ENCODE measurements at places on chromosomes 12 and 14.

DNA sequence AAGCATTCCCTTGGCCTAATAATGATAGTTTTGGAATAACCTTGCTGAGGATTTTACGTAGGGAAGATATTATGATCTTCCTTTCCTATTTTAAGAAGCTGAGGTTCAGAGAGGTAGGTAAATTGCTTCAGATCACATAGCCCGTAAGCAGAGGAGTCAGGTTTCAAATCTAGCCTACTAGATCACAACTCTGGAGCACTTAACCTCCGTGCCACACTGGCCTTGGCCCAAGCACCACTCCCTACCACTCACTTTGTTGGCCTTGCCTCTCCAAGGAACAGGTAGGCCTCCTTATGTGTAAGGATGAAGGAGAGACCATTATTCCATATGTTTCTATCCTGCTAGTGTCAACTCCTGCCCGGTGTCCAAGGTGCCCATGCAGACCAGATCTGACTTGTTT, 12.4 kb upstream of the ACOT1 start:
- DNase-seq, result no peak

- peak; percentile 67 for DNase-seq
Observed at GRCh38 chr12:13211859-13212664, 15.5 kb downstream of the EMP1 start.

- no peak for DNase-seq
Observed at GRCh38 chr14:36848213-36848612, 186.6 kb downstream of the PAX9 start.

- DNase-seq, result no peak
Observed at GRCh38 chr12:120101617-120102016, 14.9 kb downstream of the RAB35 start.

DNA sequence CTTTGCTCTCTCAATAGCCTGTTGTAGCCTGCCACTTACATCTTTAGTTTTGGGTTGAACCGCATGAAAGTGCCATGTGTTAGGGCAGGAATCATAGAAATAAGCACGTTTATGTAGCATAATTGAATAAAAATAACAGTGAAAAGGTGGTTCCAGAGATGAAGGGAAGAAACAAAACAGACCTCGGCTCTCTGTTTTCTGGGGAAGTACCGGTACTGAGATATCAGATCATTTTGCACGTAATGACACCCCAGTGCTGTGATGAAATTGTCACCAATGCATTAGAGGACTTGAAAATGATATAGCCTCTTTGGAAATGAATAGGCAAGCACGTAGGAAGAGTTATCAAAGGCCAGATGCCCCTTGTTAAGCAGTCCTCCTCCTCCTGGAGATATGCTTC, 42.5 kb upstream of the DLK1 start:
- DNase-seq, result no peak

DNA sequence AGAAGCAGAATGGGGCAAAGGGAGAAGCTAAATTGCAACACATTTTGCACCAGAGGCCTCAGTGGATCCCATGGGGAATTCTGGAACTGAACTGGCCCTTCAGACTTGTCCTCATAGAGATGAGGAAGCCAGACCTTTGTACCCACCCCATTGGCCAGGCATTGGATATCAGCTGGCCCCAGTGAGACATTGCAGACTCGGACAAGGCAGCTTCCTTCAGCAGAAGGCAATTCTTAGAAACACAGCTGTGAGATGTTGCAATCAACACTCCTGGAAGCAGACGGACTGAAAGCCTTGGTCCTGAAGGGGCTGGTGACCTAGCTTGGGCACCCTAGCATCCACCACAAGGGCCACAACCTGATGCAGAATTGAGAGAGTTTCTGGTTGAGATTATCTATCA, 218.1 kb downstream of the MSRB3 start:
- DNase-seq, result no peak

DNA sequence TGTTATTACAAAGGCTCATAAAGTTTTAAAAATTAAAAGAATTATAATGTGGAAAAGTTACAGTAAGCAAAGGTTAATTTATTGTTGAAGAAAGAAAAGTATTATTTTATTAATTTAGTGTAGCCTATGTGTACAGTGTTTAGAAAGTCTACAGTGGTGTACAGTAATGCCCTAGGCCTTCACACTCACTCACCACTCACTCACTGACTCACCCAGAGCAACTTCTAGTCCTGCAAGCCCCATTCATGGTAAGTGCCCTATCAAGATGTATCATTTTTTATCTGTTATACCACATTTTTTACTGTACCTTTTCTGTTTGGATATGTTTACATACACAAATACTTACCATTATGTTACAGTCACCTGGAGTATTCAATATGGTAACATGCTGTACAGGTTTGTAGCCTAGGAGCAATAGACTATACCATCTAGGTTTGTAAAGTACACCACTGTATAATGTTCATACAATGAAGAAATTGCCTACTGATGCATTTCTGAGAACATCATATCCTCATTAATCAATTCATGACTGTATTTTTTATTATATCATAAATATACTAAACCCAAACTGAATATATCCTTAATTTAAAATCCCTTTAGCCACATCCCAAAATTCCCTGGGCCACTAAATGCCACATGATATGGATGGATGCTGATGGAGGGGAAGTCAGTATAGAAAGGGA, 43.6 kb upstream of the NID2 start:
- DNase-seq, result no peak

DNA sequence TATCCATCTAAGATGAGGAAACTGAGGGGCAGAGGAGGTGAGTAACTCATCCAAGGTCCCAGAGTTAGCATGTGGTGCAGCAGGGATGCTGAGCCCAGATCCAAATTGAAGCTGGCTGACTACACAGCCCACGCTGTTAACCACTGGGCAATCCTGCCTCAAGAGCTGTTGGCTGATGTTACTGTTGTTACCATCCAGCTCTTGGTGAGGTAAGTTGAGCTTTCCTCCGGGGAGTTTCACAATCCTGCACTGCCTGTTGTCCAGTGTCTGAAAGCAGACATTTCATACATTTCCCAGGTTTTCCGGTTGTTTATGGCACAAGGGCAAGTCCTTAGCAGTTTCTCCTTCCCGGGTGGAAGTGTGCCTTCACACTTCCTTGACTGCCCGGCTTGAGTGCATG, 14.5 kb downstream of the CYP46A1 start:
- DNase-seq, result no peak

DNA sequence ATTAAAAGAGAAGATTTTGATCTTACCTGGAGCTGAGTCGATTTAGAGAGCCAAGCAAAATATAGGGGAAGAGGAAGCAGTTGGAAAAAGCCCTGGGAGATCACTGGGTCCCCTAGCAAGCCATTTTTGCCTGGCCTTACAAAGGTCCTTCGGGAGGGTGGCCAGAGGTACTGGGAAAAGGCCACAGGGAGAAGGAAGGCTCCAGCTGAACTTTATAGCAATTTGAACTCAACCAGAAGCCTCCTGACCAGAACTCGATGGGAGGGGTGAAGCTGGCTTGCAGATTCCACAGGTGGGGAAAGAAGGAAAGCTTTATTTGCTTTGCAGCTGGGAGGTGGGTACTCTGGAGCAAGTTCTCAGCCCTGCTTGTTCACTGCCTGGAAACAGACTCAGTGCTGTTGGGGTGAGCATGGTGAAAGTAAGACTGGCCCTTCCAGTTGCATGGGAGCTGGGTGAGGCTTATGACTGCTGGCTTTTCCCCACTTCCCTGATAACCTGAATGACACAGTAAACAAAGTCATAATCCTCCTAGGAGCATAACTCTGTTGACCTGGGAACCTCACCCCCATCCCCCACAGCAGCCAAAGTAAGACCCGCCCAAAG, 855.8 kb downstream of the FSCB start:
- DNase-seq, result no peak

DNA sequence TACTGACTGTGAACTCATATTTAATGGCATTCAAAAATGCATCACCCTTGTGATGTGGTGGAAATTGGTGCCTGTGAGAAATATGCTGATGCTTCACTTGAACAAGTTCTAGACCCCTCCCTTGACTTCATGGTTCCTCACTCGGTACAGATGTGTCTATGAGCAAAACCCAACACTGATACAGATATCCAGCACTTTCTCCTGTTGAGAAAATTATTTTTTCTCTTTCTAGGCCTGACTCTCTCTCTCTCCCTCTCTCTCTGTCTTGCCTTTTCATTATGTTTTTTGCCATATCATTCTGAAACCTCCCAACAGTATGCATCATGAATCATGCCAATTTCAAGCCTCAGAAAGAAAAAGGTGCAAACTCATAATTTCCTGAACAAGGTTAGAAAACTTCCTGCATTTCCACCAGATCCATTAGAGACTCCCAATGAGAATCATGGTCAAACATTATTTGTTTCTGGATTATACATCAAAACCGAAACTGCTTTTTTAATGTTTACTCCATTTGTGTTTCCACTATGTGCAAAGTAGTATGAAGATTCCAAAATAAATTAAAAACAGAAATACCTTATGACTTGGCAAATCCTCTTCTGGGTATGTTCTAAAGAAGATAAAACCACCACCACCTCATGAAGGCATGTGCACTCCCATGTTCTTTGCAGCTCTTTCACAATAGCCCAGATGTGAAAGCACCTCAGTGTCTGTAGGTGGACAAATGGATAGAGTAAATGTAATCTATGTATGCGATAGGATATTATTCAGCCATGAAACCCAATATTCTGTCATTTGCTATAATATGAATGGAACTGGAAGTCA, 543.6 kb downstream of the TMEM121 start:
- no peak for DNase-seq

Data from GM12865 (cell line).